A549 treated with RU486 at 1 μM for 4 hours (cell line): ENCODE measurements at places on chromosomes 4 and X. TPM values are rescaled to one million over a fixed set of nuclear protein-coding genes. Genes with fewer than 3 reads are reported as not detected.

CT45A3 gene
- 0.15 to 0.17 TPM in 2 of 5 replicates, not detected in the others for total RNA-seq

TRIM61 gene
- not detected in 5 replicates for total RNA-seq

CXCL1 gene
- 10.8 to 15.6 TPM (median 11.7 TPM) in 5 replicates for total RNA-seq

CFI gene
- 0.38 to 0.86 TPM (median 0.74 TPM) in 5 replicates for total RNA-seq

MAGEB2 gene
- total RNA-seq, result not detected in 5 replicates

XAGE2 gene
- total RNA-seq, result not detected in 5 replicates

DMD gene
- 0.14 TPM in 1 of 5 replicates, not detected in the others for total RNA-seq

GPR34 gene
- total RNA-seq, result 0.13 TPM in 1 of 5 replicates, not detected in the others

MAPK10 gene
- total RNA-seq, result 0.26 to 0.64 TPM (median 0.45 TPM) in 5 replicates
